ENCODE measurements at places on chromosomes 12 and 14. TPM values are rescaled to one million over a fixed set of nuclear protein-coding genes. Genes with fewer than 3 reads are reported as not detected.

DNA sequence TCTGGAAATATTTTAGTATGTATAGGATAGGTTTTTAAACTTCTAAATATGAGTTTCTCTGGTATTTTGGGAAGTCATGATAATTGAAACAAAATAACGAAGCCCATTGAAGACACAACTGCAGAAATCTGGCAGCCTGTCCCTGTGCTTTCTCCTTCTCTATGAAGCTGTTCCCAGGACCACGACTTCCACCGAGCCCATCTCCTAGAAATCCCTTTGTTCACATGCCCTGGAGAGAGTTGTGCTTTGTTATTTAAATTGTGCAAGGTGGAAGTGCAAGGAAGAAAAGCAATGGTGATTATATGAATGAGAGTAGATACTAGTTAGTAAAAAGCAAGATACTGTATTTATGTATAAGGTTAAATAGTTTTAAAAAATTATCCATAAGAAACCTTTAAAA lies 32.2 kb downstream of the STK38L start:
- DNase-seq, result no peak

- DNase-seq, result no peak
Measured at GRCh38 chr12:51077930-51078329, 5.5 kb downstream of the CSRNP2 start.

GRCh38 chr14:38716926-38717325 lies 386.1 kb downstream of the SEC23A start:
- DNase-seq, result no peak

- DNase-seq, result no peak
Measured at GRCh38 chr12:132018193-132018916, 68.6 kb downstream of the EP400 start.

C12orf56 gene
- total RNA-seq, result not detected

GRCh38 chr12:122028165-122028904 lies 6.7 kb downstream of the BCL7A start:
- peak; percentile 42 for DNase-seq

PTGER2 gene
- total RNA-seq, result not detected

PRPH gene
- 6.1 TPM for total RNA-seq

NR1H4 gene
- 46.7 TPM for total RNA-seq

RTL1 gene
- total RNA-seq, result 0.13 TPM

DNA sequence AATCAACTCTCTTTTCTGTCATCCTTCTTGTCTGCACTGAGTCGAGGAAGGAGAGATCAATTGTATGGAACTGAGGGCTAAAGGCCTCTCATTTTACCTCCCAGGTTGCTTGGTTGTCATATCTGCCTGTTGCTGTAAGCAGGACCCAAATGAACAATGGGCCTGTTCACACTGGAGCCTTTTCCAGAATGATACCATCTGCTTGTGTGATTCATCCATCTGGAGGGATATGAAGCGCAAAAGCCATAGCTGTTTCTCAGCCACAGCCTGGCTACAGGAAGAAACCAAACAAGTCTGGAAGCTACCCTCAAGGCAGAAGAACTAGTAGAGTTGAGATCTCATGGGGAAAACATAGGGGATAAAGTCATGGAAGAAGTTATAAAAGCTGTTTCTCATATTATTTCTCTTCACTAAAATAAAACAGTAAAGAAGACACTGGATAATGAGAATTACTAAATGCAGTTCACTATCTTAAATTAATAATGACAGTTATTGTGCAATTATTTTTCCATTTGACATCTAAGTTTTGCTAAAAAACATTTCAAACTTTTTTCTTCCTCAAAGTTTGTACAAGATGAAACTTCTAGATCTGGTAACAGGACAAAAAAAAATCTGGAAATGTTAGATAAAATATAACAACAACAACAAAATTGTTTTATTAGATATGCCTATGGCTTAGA lies 106.3 kb downstream of the SPTSSA start:
- peak; percentile 70 for DNase-seq

PTPRR gene
- total RNA-seq, result 0.25 TPM

ARHGEF40 gene
- total RNA-seq, result 258 TPM

MIP gene
- total RNA-seq, result not detected

DNA sequence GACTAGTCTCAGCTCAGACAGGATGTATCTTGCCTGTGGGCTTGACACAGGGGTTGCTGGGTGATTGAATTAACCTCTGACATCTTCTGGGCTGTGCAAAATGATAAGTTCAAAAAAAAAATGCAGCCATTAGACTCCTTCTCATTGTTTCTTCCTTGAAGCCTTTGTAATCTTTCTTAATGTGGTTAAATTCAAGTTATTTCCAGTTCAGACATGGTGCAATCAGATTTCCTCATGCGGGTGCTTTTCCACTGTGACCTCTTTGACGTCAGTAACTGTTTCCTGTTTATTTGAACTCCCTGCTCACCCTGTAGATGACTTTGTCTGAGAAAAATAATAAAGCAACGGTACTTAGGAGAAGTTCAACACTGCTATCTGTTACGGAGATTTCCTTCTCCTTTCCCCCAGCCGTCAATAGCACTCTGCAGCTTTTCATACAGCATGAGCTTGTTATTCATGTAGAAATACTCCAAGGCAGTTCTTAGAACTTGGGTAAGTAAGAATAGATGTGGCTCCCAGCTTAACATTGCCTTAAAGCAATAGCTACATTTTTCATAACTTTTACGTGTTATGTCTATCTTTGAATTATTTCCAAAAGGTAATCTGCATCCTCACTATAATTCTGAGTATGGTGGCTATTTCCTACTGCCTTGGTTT lies 155.5 kb downstream of the PRKCH start:
- DNase-seq, result peak; percentile 59

- no peak for DNase-seq
Measured at GRCh38 chr14:38053666-38054065, 154.0 kb upstream of the SSTR1 start.

TMEM119 gene
- 4.8 TPM for total RNA-seq

DNA sequence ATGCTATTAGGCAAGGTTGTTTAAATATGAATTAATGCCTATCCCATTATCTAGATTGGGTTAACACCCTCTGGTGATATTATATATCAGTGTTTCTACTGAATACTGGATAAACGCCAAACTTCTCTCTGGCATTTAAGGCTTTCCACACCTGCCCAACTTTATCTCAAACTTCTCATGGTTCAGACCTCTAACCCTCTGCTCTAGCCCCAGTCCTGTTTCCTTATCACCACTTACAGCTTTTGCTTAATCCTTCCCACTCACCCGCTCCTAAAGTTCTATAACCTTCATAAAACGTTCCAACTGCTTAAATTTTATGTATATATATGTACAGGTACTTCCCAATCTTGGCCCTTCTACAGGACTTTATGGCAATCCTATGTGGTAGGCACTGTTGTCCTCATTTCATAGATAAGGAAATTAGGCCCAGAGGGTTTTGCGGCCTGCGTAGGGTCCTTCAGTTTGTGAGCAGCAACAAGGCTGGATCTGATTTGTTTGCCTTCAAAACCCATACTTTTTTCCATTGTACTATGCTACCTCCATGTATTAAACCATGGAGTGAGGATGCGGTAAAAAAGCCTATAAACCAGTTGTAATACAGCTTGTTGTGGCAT lies 1.2 kb downstream of the LPCAT3 start:
- DNase-seq, result no peak

GRCh38 chr12:5718073-5718472 lies 227.0 kb downstream of the ANO2 start:
- DNase-seq, result no peak

- no peak for DNase-seq
Measured at GRCh38 chr12:131346555-131347344, 364.1 kb upstream of the SFSWAP start.

CABP1 gene
- 0.42 TPM for total RNA-seq

GRCh38 chr14:74595006-74595735 lies 16.9 kb downstream of the LTBP2 start:
- DNase-seq, result no peak

DNA sequence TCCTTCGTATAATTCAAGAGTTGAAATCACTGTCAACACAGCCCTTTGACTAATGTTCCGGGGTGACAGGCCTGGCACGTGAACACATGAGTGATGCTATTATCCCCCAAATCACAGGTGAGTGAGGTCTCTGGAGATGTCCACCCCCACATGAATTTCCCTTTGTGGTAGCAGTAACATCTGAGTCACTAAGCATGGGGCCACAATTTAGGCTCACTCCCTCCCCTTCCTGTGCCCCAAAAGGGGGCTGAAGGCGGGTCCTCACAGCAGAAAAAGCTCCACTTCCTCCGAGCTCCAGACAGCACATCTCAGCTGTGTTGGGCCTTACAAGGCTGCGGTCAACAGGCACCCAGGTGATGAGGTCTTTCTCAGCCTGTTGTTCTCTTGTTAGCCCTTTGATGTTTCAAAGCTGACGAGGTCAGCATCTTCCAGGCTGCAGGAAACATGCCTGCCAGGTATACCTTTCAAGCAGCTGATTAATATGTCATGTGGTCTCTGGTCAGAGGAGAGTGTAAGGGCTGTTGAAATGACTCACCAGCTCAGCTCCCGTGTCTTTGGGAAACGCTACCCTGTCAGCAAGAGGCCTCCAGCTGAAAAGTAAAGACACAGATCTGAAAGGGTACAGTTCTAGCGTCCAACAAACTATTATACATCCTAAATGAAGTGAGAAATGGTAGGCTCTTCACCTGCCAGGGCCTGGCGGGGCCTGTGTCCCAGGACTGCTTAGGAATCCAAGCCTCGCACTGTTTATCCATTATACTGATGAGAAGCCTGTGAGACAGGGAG lies 107.3 kb downstream of the ZFP36L1 start:
- DNase-seq, result peak; percentile 64

- no peak for DNase-seq
Measured at GRCh38 chr12:52434081-52434733, at the start of gene KRT75. TSS of gene KRT75 (minus strand) at chr12:52434371. CDS start at chr12:52434304, 67 bp downstream.

DNA sequence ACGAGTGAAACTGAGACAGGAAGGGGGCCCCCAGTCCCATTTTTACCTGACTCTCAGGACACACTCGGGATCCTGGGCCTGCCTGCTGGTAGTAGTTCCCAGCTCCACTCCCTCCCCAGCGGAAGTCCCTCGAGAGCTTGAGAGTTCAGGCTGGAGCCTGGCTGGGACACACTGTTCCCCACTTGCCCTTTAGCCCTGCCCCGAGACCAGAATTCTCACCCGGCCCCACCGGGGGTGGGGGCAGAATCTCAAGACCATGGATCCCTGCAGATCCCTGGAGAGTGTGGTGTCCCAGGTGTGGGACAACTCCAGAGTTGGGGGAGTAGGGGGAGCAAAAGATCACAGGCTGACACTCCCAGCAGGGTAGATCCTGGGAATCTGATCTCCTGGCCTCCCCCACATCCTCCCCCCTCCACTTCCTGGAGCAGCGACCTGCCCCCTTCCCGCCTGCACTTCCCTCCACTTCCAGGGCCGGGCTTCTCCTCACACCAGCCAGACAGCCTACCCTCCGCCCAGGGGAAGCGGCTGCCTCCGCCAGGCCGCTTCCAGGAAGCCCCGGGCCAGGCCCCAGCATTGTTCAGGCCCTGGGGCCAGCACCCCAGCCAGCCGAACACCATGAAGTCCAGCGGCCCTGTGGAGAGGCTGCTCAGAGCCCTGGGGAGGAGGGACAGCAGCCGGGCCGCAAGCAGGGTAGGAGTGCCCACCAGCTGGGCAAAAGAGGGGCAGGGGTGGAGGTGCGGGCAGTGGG lies at the start of gene TNS2:
Gene TNS2 (plus strand): TSS at position 495 of the 748 bp plus-strand sequence. CDS start 121 bp downstream, at position 616.
- DNase-seq, result peak; percentile 80

GRCh38 chr12:109446869-109447268 lies 30.2 kb downstream of the KCTD10 start:
- DNase-seq, result no peak

DNA sequence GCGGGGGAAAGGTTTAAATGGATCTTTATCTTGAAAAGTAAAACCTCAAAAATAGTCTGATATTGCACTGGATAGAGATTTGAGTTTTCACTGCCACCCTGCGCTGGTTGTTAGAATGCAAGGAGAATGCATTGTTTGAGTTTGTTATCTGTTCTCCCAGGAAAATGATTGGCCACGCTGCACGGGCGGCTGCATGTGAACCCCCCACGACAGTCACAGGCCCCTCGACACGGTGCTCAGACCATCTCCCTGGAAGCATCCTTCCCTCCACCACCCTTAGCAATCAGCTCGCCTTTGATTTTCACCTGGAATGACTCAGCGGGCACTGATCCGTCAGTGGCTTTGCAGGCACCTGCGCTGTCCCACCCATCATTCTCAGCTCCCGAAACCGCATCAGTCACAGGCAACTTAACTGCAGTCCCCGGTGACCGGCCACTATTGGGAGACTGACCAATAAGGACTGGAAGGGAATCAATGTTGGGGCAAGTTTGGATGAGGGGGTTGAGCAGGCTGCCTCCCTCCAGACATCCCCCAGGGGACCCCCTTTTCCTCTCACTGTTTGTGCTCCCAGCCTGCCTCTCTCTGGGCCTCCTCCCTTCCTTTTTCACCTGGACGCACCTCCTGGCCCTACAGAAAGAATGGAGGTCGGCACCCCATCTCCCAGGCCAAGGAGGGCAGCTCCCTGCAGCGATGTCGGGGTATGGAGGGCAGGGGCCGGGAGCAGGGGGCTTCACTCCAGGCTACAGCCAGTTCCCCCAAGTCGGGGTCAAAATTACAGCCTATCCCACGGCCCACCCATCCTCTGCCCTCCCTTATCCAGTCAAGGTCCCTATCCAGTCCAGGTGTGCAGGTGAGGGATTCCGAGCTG lies 28.5 kb upstream of the C14orf180 start:
- no peak for DNase-seq

PAH gene
- total RNA-seq, result 3.0 TPM

- no peak for DNase-seq
Measured at GRCh38 chr12:18165422-18165871, 75.5 kb upstream of the RERGL start.

TMEM233 gene
- total RNA-seq, result 0.87 TPM

INSM2 gene
- not detected for total RNA-seq

ZFP36L1 gene
- 201 TPM for total RNA-seq

GRCh38 chr14:39739796-39740195 lies 307.6 kb upstream of the FBXO33 start:
- DNase-seq, result no peak

- peak; percentile 47 for DNase-seq
Measured at GRCh38 chr12:47307680-47308399, 228.1 kb upstream of the AMIGO2 start.

DNA sequence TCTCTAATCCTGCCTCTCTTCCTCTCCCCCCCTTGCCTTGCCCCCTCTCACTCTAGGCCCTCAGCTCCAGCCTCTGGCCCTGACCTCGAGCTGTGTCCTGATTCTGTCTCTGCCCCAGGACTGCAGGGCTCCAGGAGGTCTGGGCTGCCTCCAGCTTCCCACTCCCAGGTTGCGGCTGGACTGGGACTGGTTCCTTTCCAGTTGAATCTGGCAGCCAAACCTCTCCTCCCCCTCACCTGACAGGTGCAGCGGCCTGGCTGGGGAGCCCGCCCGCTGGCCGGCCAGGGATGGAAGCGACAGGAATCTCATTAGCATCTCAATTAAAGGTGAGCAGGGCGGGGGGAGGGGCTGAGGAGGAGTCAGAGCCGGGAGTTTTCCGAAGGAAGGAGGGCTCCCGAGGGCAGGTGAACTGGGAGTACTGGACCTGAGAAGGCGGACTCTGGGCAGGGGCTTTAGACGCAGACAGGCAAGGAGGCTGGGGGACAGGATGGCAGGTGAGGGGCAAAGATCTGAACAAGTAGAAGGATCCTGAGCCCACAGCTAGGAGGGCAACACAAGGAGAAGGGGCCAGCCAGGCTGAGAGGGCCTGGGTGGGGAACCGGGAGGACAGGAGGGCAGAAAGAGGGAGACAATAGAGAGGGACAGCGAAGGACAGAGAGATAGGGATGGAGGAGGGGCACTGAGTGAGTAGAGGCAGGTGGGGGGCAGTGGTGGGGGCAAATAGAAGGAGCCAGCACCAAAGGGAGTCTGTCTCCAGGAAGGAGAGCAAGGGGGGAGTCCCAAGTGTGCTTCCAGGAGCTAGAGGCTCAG lies at the start of gene SCNN1A:
Gene SCNN1A (minus strand): TSS at position 295 of the 810 bp plus-strand sequence. CDS start 780 bp downstream, outside the sequence.
- DNase-seq, result peak; percentile 55

CYP46A1 gene
- 1.5 TPM for total RNA-seq

AMDHD1 gene
- total RNA-seq, result 31.1 TPM

GRCh38 chr14:95614349-95614748 lies 71.9 kb upstream of the TCL1B start:
- no peak for DNase-seq

LRFN5 gene
- total RNA-seq, result 18.2 TPM
